CD4-positive, alpha-beta T cell (primary cell): ENCODE measurements at places on chromosomes 12 and 14.

DNA sequence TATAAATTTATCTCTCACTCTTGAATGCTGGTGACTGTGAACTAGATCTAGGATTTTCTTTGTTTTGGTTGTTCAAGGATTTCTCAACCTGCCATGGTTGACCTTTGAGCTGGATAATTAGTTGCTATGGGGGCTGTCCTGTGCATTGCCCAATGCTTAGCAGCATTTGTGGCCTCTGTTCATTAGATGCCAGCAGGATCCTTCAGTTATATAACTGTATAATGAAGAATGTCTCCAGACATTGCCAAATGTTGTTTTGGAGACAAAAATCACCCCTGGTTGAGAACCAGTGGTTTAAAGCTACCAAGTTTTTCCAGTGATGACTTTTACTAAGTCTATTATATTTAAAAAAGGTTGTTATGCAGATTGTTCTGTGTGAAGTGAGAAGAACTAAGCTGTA is 147.9 kb upstream of the STXBP6 start:
- DNase-seq: no peak

DNA sequence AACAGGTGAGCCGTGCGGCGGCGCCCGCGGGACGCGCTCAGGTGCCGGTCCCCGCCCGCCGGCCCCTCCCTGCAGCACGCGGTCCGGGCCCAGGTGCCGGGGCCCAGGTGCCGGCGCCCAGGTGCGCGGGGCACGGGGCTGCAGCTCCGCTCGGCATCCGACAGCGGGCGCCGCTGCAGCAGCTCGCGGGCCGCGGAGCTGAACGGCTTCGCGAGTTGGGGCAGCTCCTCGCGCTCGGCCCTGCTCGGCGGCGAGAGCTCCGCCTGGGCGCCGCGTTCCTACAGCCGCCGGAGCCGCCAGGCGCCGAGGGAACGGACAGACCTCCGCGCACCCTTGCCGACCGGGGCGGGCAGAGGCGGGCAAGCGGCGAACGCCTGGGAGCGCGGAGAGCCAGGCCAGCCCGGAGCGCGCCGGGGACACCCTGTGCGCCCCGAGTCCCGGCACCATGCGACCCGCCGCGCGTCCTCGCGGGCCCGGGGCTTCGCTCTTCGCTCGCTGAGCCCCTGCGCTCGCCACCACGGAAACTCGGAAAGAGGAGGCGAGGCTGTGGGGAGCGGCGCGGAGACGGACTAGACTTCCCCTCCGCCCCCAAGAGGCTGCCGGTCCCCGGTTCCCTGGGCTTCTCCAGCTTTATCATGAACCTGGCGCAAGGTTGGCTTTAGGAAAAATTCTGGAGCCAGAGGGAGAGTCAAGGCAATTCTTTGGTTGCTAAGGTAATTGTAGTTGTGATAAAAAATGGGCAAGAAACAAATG is at the start of gene RGS6:
Gene RGS6 (plus strand): TSS at position 201 of the 753 bp plus-strand sequence.
- no peak for DNase-seq

DNA sequence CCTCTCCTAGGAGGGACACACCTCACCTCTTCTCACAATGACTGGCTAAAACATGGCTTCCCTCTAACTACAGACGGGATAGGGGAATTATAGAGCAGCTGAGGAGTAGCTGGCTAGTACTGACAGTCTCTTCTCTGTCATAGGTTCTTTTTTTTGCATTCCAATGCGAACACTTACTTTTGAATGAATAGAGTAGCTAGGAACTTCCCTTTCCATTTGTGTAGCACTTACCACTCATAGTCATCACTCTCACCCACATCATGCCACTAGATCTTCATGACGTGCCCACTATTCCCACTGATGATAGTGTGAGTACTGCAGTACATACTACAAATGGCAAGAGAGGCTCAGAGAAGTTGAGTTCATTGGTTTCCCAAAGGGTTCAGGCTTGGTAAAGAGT is 143.9 kb upstream of the HIF1A start:
- no peak for DNase-seq

GRCh38 chr14:94382716-94383596 is 5.4 kb downstream of the SERPINA1 start:
- DNase-seq: no peak

DNA sequence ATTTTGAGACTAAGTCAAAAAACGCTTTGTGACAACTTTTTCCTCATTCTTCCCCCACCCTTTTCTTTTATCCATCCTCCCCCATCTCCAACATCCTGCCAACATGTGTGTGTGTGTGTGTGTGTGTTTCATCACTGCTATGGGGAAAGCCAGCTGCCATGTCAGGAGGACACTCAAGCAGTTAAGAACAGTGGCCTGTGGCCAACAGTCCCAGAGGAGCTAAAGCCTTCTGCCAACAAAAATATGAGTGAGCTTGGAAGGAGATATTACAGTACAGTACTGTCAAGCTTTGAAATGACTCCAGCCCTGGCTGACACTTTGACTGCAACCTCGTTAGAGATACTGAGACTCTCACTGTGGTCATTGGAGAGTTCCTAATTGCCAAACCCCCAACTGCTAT is 5.0 kb upstream of the CSRP2 start:
- no peak for DNase-seq

- DNase-seq: no peak
Measured at GRCh38 chr12:42750356-42750755, 160.8 kb upstream of the PRICKLE1 start.

DNA sequence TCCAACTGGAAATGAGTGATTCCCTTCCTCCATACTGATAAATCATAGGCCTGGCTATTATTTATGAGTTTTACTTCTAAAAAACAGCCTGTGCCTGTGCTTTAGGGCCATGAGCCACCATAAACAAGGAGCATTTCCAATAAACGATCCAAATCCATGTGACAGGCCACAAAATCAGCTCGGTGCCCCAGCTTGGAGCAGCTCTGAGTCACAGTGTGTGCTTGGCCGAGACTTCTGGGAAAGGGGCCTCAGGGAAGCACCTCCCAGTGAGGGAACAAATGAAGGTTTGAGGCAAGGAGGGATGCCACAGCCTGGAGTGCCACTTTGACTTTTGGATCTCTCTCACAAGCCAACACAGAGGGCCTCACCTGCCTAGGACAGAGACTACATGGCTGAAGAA is 190.4 kb downstream of the NTF3 start:
- no peak for DNase-seq

DNA sequence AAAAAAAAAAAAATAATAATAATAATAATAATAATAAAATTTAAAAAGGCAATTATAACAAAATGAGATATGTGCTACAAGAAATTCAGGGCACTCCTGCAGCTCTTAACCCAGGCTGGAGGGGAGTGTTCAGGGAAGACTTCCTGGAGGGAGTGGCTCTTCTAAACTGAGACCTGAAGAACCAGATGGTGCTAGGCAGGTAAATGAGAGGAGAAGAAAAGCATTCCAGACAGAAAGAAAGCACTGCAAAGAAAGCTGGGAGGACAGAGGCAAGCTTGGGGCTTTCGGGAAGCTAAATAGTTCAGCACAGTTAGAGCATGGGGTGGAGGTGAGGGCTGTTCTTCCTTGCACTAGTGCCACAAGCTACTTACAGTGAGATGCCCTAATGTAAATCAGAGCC is 9.9 kb upstream of the SRSF9 start:
- DNase-seq: no peak

- no peak for DNase-seq
Measured at GRCh38 chr12:98674841-98675240, 29.8 kb downstream of the APAF1 start.

DNA sequence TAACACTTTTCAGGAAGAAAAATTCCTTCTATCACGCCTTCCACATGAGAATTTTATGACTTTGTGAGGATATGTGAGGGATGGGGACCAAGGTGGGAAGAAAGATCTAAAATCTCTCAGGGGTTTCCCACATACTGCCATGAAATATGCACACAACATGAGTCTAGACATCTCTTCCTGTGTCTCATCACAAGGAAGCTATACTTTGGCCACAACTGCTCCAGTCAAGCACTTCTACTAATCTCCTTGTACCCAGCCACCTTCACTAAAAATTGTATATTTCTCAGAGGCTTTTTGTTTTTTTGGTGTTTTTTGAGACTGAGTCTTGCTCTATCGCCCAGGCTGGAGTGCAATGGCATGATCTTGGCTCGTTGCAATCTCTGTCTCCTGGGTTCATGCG is 3.2 kb downstream of the OSBPL8 start:
- no peak for DNase-seq
